ENCODE measurements at places on chromosomes 2 and 18.

DNA sequence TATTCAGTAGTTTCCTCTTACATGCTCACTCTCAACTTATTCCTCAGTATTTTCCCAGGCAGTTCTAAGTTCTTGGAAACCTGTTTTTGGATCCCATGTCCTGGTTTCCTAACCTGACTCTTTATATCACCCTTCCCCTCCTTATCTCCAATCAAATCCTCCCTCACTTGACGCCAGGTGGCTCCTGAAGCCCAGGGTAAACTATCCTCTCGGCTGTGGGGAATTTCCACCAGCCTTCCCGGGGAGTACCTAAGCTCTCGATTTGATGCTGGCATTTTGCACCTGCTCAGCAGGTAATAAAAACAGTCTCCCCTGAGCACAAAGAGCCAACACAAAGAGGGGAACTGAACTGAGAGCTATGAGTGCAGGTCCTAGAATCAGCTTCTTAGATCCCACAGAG, 538.0 kb downstream of the SLC4A3 start:
- no peak for DNase-seq

DNA sequence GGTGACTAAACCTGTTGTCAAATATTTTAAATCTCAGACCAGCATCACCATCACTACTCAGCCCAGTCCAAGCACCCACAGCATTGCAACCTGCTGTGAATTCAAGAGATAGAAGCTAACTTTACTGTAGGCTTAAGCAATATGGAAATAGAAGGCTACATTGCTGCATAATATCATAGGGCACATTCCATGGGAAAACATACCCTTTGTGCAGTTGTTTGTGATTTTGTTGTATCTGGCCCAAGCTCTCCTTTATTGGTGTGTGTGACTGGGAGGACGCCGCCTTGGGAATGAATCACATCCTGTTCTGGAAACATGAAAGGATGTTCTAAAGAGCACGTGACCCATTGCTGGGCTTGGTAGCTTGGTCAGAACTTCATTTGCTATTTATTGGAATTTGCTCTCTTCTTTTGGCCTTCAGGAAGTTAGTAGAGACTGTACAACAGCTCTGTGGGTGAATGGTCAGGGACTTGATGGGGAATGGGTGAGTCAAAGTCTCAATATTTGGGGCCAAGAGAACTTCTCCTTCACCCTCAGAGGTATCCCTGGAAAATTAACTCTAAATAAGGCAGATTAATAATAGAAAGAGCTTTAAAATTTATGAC, 106.8 kb upstream of the SERPINE2 start:
- no peak for DNase-seq

GRCh38 chr18:44651478-44651877, 29.2 kb upstream of the SETBP1 start:
- no peak for DNase-seq

DNA sequence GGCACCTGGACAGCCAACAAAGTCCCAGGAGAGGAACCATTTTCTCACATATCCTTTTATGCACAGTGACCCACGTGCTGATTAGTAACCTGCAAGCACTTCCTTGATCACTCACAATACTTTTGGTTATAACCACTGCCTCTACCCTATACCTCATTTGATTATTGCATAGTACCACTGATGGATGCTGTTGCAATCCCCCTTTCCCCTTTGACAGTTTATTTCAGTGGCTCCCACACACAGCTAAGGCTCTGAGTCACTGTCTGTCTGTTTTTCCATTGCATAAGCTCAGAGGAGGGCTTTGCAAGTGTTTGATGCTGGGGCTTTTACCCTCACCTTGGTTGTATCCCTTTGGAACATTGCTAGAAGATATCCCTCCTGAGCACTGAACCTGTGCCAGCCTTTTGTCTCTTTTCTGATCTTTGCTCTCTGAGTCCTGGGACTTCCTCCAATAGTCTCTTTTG, 101.7 kb upstream of the RBBP8 start:
- no peak for DNase-seq

DNA sequence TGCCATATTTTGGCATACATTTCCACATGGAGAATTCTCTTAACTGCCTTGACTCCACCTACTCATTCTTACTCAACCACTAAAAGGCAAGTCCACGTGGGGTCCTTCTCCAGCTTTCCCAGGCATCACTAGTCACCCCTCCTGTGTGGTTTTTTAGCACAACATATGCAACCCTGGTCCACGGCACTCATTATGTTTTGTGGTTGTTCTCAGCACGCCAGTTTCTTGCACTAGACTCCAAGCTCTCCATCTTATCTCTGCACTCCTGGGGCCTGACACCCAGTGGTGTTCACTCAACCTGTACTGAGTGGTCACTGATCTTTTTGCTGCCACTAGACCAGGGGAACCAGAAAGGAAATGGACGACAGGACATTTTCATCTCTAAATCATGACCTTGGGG, 18.0 kb downstream of the MARCHF4 start:
- DNase-seq, result no peak

DNA sequence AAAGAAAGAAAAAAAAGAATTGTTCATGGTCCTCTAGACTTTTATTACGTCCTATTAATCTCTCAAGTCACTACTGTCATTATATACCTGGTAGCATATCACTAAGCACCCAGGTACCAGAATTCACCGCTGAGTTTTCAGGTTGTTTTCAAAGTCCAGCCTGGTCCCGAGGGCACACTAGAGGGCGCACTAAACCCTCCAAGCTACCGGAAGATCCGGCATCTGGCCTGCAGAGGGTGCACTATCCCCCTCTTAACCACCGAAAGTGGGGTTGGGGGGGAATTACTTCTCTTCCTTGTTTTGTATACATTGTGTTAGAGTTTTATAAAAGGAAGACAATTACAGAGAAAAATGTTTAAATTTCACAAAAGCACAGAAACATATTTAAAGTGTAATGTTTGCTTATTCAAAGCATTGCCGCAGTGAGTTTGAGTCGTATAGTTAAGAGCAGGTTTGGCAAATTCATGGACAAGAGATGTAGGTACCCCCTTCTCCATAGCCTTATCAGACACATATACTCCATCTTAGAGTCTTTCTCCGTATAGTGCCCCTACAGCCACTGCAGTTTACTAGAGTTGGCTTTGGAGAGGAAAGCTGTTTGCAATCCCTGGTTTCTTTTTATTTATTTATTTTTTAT, 19.2 kb downstream of the MOGAT1 start:
- DNase-seq, result peak; percentile 17

- DNase-seq, result no peak
These were observed 18.0 kb downstream of the DGUOK start for GRCh38 chr2:73944714-73945113.

DNA sequence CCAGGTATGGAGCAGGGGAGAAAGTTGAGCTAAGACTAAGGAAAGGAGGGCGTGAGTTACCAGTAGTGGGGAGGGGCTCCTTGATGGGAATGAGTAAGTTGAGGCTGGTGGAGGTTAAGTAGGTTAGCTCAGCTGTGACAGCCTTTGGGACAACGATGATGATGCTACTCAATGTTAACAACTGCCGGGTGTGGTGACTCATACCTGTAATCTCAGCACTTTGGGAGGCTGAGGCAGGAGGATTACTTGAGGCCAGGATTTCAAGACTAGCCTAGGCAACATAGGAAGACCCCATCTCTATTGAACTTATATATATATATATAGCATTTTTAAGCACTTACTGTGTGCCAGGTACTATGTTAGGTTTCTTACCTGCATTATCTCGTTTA, 48.4 kb downstream of the HK2 start:
- DNase-seq, result no peak

DNA sequence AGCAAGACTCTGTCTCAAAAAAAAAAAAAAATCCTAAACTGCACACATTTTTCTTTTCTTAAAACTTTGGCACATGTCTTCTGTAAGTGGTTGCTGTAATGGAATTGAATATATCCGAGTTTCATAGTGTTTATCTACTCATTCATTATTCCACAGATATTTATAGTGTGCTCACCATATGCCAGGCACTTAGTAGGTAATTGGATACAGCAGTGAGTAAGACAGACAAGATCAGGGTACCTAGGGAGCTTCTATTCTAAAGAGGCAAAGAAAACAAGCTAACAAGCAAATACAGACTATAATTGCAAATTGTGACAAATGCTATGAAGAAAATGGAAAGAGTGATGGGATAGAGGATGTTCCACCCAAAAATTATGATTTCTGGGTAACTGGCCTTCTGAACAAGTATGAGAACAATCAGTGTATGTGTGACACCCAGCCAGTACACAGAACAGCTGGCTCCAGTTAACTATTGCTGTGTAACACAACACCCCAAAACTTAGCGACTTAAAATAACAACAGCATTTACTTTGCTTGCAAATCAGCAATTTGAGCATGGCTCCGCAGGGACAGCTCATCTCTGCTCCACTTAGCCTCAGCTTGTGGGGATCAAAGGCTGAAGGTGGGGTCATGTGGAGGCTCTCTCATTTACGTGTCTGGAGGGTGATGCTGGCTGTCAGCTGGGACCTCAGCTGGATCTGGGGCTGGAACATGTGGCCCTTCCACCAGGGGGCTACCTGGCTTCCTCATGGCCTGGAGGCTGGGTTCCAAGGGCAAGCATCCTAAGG, 224.9 kb downstream of the INSIG2 start:
- DNase-seq, result no peak

All from stimulated activated CD4-positive, alpha-beta T cell treated with anti-CD3 and anti-CD28 coated beads, Interleukin-1b, Interleukin-23, amount 100 ng/mL, for 1 hour (primary cell).